Transverse colon (tissue), 4 donors: ENCODE measurements at places on chromosomes 4 and X. TPM values are rescaled to one million over a fixed set of nuclear protein-coding genes. Genes with fewer than 3 reads are reported as not detected.
A peak's percentile ranks its signal among the peaks of the same experiment; 100 is the strongest.

- no peaks in the 10 kb centered on the region for H3K36me3 ChIP-seq
- H3K4me3 ChIP-seq = no peak overlapping the region
- no peak overlapping the region for H3K27ac ChIP-seq
- no peaks in the 10 kb centered on the region for H3K27me3 ChIP-seq
Measured at GRCh38 chr4:124092541-124092984, 620.0 kb downstream of the ANKRD50 start.

The NAA11 gene
- total RNA-seq = not detected

GRCh38 chr4:174120446-174121295 lies 162.8 kb downstream of the FBXO8 start:
- no peaks in the 10 kb centered on the region for H3K4me1 ChIP-seq
- H3K36me3 ChIP-seq = no peaks in the 10 kb centered on the region
- peak overlapping the region; percentile 4 for H3K4me3 ChIP-seq
- peak overlapping the region; percentile 31 for H3K27ac ChIP-seq
- DNase-seq = no peak

The NUDT11 gene
- 1.4 TPM for total RNA-seq

The SORCS2 gene
- not detected for total RNA-seq

DNA sequence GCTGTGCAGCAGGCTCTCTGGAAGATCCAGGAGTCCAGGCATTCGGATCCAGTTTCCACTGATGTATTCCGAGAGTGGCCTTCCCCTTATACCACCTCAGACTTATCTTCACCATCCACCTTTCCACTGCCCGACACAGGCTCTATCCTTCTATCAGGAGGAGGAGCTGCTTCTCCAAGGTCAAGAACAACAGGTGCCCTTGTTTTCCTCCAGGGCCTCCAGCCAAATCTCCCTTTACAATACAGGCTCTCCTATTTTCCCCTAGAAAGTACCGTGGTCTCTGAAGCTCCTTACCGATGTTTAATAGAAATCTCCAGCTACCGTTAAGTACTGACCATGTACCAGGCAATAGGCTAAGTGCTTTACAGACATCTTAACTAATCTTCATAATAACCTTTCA lies 61.3 kb downstream of the AFAP1 start:
- no peaks in the 10 kb centered on the region for H3K36me3 ChIP-seq
- no peak for DNase-seq
- H3K27ac ChIP-seq = peak overlapping the region; percentile 70
- H3K27me3 ChIP-seq = no peaks in the 10 kb centered on the region
- H3K4me3 ChIP-seq = no peak overlapping the region

- H3K36me3 ChIP-seq = no peaks in the 10 kb centered on the region
- no peaks in the 10 kb centered on the region for H3K27me3 ChIP-seq
- no peak overlapping the region for H3K27ac ChIP-seq
- no peak overlapping the region for H3K4me3 ChIP-seq
Measured at GRCh38 chr4:101136373-101137370, 210.7 kb downstream of the PPP3CA start.
